Stimulated activated CD4-positive, alpha-beta T cell treated with anti-CD3 and anti-CD28 coated beads, Interleukin-1b, Interleukin-23, amount 100 ng/mL, for 48 hours (primary cell): ENCODE measurements at places on chromosomes 1 and 21.

- DNase-seq = no peak
These were observed 304.8 kb downstream of the PTPRC start for GRCh38 chr1:198943484-198944187.

- no peak for DNase-seq
These were observed 127.1 kb downstream of the S1PR1 start for GRCh38 chr1:101363891-101364318.

DNA sequence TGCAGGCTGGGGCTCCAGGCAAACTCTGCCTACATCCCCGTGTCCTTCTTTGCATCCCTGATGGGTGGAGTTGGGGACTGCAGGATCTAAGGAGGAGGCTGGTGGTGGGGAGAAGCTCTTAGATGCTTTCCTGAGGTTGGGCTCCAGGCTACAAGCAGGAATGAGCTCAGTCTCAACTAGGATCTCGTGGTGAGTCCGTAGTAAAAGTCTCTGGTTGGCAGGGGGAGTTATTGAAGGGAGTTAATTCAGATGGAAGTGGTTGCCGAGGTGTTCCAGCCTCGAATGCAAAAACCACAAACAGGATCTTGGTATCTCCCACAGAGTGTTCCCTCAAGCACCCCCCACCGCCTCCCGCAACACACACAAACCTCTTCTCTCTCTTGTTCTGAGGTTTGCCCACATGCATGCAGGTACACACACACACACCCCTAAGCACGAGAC is 35.0 kb downstream of the TMCC2 start:
- DNase-seq = no peak

DNA sequence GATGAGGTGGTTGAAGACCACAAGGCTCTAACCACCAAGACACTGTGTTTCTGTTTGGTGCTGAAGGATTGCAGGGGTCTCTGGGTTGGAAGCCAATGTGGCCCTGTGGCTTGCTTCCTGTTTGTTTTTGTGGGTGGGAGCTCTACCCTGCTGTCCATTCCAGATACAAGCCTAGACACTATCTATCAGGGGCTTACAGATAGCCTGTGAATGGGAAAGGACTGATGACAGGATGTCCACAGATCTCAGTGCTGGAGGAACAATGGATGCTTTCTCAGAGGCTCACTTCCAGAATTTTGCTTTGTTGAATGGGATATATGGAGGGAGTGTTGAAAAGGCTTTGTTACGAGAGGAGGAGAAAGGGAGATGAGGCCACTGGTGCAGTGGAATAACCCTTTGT is 69.7 kb downstream of the NOS1AP start:
- DNase-seq = no peak

- DNase-seq = no peak
These were observed 72.3 kb downstream of the TNFSF4 start for GRCh38 chr1:173134800-173135199.

DNA sequence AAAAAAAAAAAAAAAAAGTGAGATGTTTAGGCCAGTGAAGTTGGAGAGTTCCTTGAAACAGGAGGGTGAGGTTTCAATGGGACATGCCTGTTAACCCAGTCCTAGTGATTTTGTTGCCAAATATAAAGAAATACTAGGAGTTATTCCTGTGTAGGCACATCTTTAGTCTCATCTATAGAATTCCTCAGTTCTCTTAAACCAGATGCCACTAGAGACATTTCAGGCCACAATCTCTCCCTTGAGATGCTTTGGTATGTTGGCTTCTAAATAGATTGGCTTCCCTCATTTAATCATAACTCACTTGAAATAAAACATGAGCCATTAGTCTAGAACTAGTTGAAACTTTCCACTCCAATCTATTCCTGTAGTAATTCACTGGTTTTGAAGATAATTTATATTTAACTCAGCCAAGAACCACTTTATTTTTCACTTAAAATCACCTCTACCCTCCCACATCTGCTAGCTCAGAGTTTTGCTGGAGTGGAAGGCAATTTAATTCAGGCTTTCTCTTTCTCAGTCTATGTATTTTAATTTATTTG is 29.8 kb downstream of the GPR137B start:
- no peak for DNase-seq

GRCh38 chr21:44845418-44846223 is 27.8 kb upstream of the SUMO3 start:
- DNase-seq = peak; percentile 59

GRCh38 chr1:226697151-226697928 is 41.7 kb downstream of the ITPKB start:
- DNase-seq = no peak

DNA sequence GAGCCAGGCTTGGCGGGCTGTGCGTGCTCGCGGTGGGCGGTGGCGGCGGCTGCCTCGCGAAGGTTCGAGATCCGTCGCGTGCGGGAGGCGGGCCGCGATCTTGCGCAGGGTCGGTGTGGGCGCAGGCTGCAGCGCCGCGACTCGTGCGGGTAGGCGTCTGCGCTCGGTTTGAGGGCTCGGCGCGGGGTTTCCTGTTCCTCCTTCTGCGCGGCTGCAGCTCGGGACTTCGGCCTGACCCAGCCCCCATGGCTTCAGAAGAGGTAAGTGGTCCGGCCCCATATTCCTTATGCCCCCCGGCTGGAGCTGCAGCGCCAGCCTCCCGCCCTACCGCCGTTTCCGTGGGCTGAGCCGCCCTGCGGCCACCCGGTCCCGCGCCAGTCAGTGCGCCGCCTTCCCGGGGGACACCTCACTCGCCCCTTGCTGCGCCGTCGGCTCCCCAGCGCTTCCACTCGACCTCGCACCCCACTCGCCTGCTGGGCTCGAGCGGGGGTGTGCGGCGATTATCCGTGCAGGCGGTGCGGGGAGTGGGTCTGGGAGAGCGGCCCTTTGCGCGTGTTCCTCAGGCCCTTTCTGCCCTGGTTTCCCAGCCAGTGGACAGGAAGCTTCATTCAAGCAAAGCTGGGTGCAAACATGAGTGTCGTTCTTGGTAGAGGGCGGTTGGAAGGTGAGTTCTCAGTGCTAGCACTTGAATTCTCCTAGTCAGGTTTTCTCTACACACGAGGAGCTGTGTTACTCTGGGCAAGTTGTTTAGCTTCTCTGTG is at the start of gene CACYBP:
CACYBP (plus strand) TSS at position 12 of the 761 bp plus-strand sequence; CDS start at position 246, 234 bp downstream.
- DNase-seq = peak; percentile 36

DNA sequence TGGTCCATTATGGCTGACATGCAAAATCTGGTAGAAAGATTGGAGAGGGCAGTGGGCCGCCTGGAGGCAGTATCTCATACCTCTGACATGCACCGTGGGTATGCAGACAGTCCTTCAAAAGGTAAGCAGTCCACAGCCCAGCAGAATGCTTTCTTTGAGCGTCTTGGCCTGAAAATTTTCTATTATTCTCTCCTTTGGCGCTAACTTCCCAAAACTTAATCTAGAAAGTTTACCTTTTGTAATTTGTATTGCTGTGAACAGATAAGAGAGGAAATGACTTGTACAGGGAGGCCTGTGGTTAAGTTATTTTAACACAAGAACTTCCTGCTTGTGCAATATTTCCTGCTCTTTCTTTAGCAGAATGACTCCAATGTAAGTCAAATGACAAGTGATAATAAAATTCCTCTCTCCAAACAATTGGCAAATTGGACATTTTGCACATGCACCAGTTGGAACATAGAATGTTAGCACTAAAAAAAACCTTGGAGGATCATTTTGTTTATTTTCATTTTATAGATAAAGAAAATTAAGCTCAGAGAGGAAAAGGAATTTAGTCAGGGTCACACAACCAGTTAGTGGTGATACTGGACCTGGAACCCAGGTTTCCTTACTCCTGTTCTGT is 18.9 kb downstream of the CAP1 start:
- DNase-seq = no peak

DNA sequence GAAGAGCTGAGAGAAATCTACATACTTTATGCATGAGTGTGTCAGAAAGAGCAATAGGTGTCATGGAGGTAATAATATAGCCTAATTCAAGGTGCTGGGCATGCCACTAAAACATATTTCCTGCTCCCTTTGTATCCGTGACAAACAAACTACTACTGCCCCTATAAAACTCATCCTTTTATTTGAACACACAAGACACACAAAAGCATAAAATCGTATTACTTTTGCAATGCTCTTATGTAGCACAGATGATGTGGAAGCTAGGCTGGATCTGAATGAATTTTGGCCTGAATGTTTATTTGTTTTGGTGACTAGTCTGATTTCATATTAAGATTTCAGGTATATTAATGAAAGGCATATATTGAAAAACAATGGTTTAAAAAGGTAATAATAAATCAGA is 239.3 kb upstream of the NEGR1 start:
- DNase-seq = no peak

GRCh38 chr1:87505391-87505983 is 176.8 kb downstream of the LMO4 start:
- no peak for DNase-seq

- DNase-seq = no peak
These were observed 918 bp upstream of the CD2 start for GRCh38 chr1:116753312-116753711.

DNA sequence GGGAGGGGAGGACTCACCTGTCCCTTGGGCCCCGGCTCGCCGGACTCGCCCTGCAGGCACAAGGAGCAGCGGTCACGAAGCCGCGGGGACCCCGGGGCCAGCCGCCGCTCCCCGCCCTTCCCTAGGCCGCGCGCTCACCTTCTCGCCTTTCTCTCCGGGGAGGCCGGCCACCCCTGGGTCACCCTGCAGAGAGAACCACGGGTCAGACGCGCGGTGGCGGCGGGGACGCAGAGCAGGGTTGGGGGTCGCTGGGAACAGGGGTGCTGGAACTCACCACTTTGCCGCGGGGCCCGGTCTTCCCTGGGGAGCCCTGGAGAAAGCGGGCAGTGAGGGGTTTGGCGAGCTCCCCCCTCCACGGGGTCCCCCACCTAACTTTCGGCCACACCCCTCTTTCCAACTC is 13.3 kb downstream of the COL9A2 start:
- no peak for DNase-seq

- no peak for DNase-seq
These were observed 21.0 kb downstream of the PLXNA2 start for GRCh38 chr1:208223136-208223535.
